ENCODE measurements at places on chromosomes 5 and 9.

DNA sequence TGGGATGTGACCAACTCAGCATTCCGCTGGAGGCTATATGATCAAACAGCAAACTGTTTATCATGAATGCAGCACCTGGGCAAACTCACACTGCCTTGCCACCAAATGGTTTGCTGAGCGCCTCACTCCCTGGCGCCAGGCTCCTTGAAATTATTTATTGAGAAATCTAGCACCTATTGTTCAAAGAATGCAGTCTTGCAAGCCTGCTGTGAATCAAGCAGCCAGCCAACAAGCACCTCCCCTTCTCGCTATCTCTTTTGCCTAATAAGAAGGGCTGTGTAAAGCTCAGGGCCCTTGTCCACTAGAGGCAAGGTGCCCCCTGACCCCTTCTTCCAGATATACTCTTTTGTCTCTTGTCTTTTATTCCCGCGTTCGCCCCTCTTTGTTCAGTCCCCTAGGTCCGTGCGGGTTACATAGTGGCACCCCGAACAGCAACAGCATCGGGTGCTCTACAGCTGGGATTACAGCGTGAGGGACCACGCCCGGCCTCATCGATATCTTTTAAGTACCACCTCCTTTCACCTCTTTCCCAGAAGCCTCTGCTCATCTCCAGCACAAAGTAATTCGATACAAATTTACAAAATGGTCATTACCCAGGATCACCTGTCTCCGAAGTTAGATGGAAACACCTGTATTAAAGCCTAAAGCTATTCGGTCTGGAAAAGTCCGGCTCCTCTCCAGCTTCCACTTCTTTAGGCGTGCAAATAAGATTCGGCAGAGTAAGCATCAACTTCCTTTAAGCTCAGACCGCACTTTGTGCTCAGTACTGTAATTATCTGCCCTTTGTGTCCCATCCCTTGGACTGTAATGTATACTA is 896 bp downstream of the RIGI start:
- DNase-seq: no peak

DNA sequence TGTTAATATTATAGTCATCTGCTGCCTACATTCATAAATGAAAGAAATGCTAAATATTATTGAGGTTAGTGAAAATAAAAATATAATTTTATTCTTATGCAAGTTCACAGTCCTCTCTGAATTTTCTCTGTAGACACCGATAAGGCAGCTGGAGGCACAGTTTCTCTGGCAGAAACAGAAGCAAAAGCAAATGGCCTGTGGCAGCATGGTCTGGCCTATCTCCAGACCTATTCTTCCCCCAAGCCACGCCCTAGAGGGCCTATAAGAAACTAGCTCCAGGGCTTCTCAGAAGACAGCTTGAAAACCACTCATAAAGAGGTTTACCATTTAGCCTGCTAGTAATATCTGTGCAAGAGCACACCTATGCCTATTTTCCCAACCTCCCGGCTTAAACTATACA is 28.4 kb downstream of the MRPS27 start:
- DNase-seq: no peak

DNA sequence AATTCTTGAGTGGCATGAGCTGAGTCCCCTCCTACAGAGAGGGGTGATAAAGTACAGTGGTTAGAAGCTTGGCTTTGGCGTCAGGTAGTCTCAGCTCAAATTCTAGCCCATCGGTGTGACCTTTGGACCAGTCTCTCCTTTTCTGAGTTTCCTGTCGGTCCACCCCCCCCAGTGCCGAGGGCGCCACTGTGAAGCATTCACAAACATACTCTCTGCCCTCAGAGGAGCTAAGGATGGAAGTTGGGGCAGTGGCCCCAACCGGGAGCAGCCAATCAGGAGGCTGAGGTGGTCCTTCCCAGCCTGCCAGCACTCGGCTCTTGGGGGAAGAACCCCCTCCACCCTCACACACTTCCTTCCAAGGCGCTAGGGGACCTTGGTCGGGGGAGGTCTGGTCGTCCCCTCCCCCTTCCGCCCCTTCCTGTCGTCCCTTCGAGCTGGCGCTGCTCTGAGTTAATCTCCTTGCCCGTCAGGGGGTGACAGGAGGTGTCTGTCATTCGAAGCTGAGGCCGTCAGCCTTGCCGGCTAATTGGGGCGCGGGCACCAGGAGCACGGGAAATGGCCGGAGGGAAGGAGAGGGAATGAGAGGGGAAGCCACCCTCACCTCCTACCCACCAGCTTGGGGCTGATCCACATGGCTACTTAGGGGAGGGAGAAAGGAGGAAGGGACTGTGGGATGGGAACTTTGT is 53.0 kb downstream of the CXXC5 start:
- no peak for DNase-seq

DNA sequence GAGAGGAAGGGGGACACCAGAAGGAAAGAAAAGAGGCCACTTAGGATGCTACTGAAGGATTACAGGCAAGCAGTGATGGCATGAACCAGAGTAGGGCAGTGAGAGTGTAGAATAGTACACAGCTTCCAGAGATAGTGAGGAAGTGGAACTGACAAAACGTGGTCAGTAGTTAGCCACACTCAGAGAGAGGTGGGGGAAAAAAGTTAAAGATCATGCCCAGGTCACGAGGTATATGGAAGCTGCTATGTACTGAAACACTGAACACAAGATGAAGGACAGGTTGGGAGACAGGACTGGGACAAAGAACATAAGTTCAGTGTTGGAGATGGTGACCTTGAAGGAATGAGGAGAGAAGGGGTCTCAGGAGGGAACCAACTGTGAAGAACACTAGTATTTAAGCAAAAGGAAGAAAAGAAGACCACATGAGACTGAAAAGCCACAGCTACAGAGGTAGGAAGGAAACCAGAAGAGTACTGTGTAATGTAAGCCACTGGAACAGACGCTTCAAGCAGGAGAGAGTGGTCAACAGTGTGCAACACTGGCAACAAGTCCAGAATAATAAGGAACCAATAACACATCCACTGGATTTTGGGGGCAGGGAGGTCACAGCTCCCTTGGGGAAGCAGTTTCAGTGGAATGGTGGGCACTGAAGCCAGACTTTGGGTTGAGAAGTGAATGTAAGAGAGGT is 45.5 kb downstream of the ELL2 start:
- DNase-seq: no peak

- no peak for DNase-seq
Measured at GRCh38 chr5:35859101-35859661, 2.5 kb downstream of the IL7R start.

GRCh38 chr9:82454509-82455190 is 466.1 kb downstream of the SPATA31D1 start:
- no peak for DNase-seq

DNA sequence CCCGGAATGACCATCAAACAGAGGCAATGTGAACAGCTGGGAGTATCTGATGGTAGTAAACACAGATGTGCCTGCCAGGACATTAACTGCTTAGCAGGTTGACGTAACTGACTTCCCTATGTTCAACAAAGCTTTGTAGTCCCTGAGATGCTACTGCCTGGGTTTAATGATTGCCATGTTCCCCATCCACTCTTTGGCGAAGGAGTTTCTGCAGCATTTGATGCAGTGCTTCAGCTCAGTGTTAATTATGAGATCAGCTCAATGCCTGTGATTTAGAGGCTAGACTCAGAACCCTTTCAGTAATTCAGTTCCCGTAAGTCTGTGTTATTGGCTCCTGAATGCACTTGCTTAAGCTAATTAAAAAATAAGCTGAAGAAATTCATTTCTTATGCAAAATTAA is 547.3 kb upstream of the ZNF608 start:
- no peak for DNase-seq
